ENCODE measurements at places on chromosomes 1 and 21. TPM values are rescaled to one million over a fixed set of nuclear protein-coding genes. Genes with fewer than 3 reads are reported as not detected.

DNA sequence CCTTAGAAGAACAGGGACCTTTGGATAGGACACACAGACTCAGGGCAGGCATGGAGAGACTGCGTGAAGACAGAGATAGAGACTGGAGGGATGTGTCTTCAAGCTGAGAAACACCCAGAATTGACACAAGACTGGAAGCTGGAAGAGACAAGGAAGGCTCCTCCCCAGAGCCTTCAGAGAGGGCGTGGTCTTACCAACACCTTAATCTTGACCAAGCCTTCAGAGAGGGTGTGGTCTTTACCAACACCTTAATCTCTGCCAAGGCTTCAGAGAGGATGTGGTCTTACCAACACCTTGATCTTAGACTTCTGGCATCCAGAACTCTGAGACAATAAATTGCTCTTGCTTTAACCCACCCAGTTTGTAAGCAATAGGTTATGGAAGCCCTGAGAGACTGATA is 481.4 kb upstream of the VAMP3 start:
- no peaks in the 10 kb centered on the region for H3K36me3 ChIP-seq
- no peak for DNase-seq
- no peak overlapping the region for H3K27ac ChIP-seq
- H3K27me3 ChIP-seq, result peaks cover 12% of the 10 kb centered on the region
- H3K4me1 ChIP-seq, result peaks cover 36% of the 10 kb centered on the region

DNA sequence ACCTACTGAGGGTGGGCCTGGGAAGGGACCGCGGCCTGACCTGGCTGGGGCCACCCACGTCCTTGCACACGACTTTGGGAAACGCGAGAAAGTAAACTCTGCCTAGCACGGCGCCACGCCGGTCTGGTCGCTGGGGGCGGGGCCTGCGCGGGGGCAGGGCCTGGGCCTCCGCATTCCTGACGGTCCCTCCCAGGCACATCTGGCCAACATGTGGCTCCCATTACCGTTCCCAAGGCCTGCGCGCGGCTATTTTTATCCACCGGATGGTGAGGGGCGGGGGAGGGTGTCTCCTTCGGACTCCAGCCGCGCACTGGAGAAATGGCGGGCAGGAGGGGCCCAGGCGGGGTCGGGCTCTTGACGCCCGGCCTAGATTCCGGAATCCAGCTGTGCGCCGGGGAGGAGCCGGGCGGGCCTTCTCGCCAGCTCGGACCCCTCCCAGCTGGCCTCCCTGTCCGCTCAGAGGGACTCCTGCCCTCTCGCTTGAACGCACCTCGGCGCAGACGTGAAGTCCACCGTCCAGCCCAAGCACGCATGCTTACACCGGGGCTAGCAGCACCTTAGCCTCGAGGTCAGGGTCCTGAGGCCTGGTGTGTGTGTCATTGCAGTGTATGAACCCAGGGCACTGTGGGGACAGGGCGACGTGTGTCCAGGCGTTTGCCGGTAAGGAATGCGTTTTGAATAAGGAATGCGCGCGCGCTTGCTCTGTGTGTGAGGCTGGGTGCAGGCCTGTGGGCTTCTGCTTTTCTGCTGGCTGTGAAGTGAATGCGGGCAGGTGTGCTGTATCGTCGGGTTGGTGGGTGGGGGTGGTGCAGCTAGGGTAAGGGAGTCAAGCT is 2.1 kb downstream of the EVA1B start:
- H3K4me1 ChIP-seq, result peaks cover 33% of the 10 kb centered on the region
- H3K27me3 ChIP-seq, result peaks cover 3% of the 10 kb centered on the region
- peak overlapping the region; percentile 76 for H3K4me3 ChIP-seq
- peaks cover 12% of the 10 kb centered on the region for H3K36me3 ChIP-seq

Gene AVPR1B
- total RNA-seq, result 0.44 TPM

DNA sequence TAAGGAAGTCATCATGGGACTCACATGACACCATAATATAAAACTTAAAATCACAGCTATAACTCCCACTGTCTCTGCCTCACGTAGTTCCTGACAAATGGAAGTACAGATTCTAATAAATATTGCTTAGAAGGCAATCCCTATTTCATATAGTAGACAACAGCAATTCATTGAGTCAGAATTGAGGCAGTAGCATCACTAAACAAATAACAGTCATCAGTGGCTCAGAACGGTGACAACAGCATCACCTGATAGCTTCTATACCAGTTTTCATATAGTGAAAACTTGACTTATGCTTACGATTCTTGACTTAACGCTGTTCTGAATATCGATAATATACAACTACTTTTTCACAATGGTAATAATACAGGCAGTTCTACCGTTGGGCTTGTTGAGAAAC is 12.0 kb downstream of the TARBP1 start:
- no peak overlapping the region for H3K27ac ChIP-seq
- H3K36me3 ChIP-seq, result peaks cover 3% of the 10 kb centered on the region
- H3K4me1 ChIP-seq, result no peaks in the 10 kb centered on the region
- no peaks in the 10 kb centered on the region for H3K27me3 ChIP-seq
- DNase-seq, result no peak

Gene CLCA4
- not detected for total RNA-seq

DNA sequence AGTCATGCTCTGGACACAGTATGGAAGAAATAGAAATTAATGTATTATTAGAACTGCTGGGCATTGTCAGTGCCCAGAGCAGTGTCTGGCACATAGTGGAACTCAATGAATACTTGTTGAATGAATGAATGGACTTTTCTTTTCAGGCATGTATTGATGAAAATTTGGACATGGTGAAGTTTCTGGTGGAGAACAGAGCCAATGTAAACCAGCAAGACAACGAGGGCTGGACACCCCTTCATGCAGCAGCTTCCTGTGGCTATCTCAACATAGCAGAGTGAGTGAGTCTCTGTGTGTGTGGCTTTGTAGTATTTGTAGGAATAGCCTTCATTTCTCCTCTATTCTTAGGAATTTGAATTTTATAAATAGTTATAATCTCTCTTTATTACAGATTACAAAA is 68.1 kb downstream of the PPP1R12B start:
- H3K4me3 ChIP-seq, result no peak overlapping the region
- H3K36me3 ChIP-seq, result no peaks in the 10 kb centered on the region
- H3K27me3 ChIP-seq, result no peaks in the 10 kb centered on the region
- DNase-seq, result no peak
- H3K4me1 ChIP-seq, result no peaks in the 10 kb centered on the region

GRCh38 chr1:71072273-71072672 is 8.6 kb downstream of the ZRANB2 start:
- H3K36me3 ChIP-seq, result peaks cover 33% of the 10 kb centered on the region
- H3K4me3 ChIP-seq, result no peak overlapping the region
- no peaks in the 10 kb centered on the region for H3K27me3 ChIP-seq
- DNase-seq, result no peak
- H3K4me1 ChIP-seq, result no peaks in the 10 kb centered on the region
- no peak overlapping the region for H3K27ac ChIP-seq

DNA sequence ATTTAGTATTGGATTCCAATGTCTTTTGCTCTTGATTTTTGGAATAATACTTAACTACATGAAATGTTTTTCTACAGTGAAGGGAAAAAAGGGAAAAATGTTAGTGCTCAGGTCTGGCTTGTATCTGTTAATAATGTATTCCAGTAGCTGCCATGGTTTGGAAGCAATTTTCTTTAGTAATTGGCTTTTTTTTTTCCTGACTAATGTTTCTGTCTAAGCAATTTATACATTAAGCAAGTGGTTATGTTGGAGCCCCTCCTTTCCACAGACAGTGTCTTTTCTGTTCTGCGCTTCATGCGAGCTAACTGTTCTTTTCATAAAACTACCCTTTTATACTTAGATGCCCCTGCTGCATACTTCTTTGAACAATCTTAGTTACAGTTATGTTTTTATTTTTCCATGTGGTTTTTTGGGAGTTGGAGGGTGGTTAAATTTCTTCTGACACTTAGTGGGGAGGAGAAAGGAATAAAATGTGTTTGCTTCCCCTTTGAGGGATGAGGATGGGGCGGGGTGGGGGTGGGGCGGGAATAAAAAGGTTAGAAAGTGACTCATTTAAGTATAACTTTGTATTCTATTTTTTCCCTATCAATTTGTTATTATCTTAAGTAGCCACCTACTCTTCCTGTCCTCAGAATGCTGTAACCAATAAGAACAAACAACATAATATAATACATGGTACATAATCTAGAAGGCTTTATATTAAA is 83.1 kb downstream of the CLIC4 start:
- H3K4me1 ChIP-seq, result no peaks in the 10 kb centered on the region
- H3K27ac ChIP-seq, result no peak overlapping the region
- H3K27me3 ChIP-seq, result no peaks in the 10 kb centered on the region
- no peaks in the 10 kb centered on the region for H3K36me3 ChIP-seq

- H3K27ac ChIP-seq, result no peak overlapping the region
- H3K27me3 ChIP-seq, result peaks cover 35% of the 10 kb centered on the region
- peaks cover 67% of the 10 kb centered on the region for H3K4me1 ChIP-seq
- H3K36me3 ChIP-seq, result no peaks in the 10 kb centered on the region
- peak overlapping the region; percentile 26 for H3K4me3 ChIP-seq
Observed at GRCh38 chr1:21622466-21623315, 46.5 kb downstream of the RAP1GAP start.

Gene PGLYRP4
- not detected for total RNA-seq

GRCh38 chr1:7672864-7673263 is 98.2 kb upstream of the VAMP3 start:
- peaks cover 3% of the 10 kb centered on the region for H3K27me3 ChIP-seq
- no peak for DNase-seq
- no peak overlapping the region for H3K27ac ChIP-seq

Gene RYR2
- 2.3 TPM for total RNA-seq

Gene FCAMR
- total RNA-seq, result not detected

GRCh38 chr1:30373471-30374399 is 349.6 kb downstream of the MATN1 start:
- DNase-seq, result no peak
- no peaks in the 10 kb centered on the region for H3K36me3 ChIP-seq
- no peak overlapping the region for H3K27ac ChIP-seq
- H3K4me1 ChIP-seq, result peaks cover 4% of the 10 kb centered on the region
- H3K27me3 ChIP-seq, result peaks cover 24% of the 10 kb centered on the region
- no peak overlapping the region for H3K4me3 ChIP-seq

DNA sequence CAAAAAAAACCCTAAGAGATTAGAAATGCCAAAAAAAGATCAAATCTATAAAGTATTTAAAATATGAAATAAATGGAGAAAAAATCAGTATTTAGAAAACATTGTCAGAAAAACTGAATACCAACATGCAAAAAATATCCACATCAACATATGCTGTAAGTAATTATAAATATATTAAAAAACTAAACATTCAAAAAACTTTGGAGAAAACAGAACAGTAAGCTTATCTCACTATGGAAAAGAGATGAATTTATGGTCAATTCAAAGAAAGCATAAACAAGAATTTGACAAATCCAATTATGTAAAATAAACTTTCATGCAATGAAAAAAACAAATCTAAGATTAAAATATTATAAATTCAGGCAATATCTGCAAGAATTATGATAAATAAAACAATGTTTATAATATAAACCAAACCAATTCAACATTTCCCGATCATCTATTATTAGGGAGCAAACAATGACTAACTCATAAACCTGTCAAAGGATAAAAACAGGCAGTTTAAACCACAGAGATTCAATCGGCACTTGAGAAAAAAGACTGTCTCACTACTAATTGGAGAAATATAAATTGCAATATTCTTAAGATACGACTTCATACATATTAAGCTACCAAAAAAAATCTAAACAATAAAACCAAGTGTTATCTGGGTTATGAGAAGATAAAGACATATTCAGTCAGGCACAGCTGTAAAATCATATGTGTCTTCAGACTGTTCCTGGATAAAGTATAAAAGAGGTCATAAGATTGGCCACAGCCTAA is 21.8 kb downstream of the EYA3 start:
- H3K36me3 ChIP-seq, result peaks cover 4% of the 10 kb centered on the region
- no peak overlapping the region for H3K27ac ChIP-seq
- no peaks in the 10 kb centered on the region for H3K27me3 ChIP-seq
- no peak for DNase-seq
- H3K4me1 ChIP-seq, result no peaks in the 10 kb centered on the region
- H3K4me3 ChIP-seq, result no peak overlapping the region

GRCh38 chr1:46368791-46369190 is 25.3 kb upstream of the FAAH start:
- H3K4me3 ChIP-seq, result no peak overlapping the region
- H3K27ac ChIP-seq, result no peak overlapping the region
- no peaks in the 10 kb centered on the region for H3K27me3 ChIP-seq
- no peak for DNase-seq

- no peak overlapping the region for H3K4me3 ChIP-seq
- H3K36me3 ChIP-seq, result no peaks in the 10 kb centered on the region
- H3K27ac ChIP-seq, result no peak overlapping the region
- H3K4me1 ChIP-seq, result peaks cover 8% of the 10 kb centered on the region
Observed at GRCh38 chr1:183048087-183049085, 25.2 kb downstream of the LAMC1 start.

GRCh38 chr1:23799570-23800399 is 769 bp downstream of the GALE start:
- peak; percentile 52 for DNase-seq
- peaks cover 27% of the 10 kb centered on the region for H3K4me1 ChIP-seq
- H3K36me3 ChIP-seq, result peaks cover 49% of the 10 kb centered on the region
- peak overlapping the region; percentile 95 for H3K27ac ChIP-seq
- H3K4me3 ChIP-seq, result peak overlapping the region; percentile 89
- H3K27me3 ChIP-seq, result no peaks in the 10 kb centered on the region

- no peaks in the 10 kb centered on the region for H3K27me3 ChIP-seq
- no peaks in the 10 kb centered on the region for H3K36me3 ChIP-seq
- peak within 1 kb of the TSS; percentile 68 for H3K4me3 ChIP-seq
- H3K27ac ChIP-seq, result peak within 1 kb of the TSS; percentile 97
Observed at GRCh38 chr1:162632217-162632666, at the start of gene DDR2. Gene DDR2 (plus strand): TSS chr1:162632464. CDS start chr1:162719064, 86,600 bp downstream.

DNA sequence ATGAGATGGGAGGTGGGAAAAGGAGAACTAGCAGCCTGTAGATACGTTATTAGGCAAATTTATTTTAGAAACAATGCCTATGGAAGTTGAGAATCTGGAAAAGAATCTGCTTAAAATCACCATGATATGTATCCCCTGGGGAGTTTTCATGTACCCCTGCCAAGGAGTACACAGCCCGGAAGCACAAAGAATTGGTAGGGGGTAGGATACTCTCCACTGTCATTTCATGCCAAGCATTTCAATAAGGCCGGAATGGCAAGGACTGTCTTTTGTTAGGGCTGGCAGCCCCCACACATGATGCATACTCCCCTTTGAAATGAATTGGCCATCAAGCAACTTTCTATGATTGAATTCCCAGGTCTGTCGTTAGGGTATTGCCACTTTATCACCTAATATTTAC is 111.5 kb upstream of the APP start:
- DNase-seq, result peak; percentile 4
- no peaks in the 10 kb centered on the region for H3K27me3 ChIP-seq
- H3K36me3 ChIP-seq, result no peaks in the 10 kb centered on the region
- peaks cover 7% of the 10 kb centered on the region for H3K4me1 ChIP-seq

Gene GPR25
- total RNA-seq, result not detected

- H3K4me1 ChIP-seq, result peaks cover 9% of the 10 kb centered on the region
- no peak overlapping the region for H3K27ac ChIP-seq
- no peak overlapping the region for H3K4me3 ChIP-seq
- H3K36me3 ChIP-seq, result peaks cover 35% of the 10 kb centered on the region
- peaks cover 28% of the 10 kb centered on the region for H3K27me3 ChIP-seq
- no peak for DNase-seq
Observed at GRCh38 chr1:6185151-6185550, 5.0 kb upstream of the CHD5 start.

Data from muscle of leg (tissue), 16 donors.